ENCODE measurements at places on chromosomes 1 and 21.

- no peak for DNase-seq
These were observed 645 bp upstream of the TLR5 start for GRCh38 chr1:223143537-223144248.

DNA sequence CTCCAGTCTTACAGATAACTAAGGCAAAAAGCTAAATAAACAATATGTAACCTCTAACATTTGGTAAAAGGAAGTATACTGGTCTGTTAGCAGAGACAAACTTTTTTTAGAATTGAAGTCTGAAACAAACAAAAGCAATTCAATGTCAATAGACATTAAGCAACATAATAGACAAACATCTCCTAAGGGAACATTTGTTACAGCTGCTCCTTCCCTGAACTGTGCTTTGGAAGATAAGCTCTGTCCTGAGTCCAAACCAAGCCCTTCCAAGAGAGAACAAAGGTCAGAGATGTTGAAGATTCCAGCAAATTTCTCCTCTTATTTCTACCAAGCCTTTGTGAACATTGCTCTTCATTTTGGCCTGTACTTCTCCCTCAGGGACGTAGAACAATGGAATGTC is 25.3 kb downstream of the FMO2 start:
- no peak for DNase-seq

DNA sequence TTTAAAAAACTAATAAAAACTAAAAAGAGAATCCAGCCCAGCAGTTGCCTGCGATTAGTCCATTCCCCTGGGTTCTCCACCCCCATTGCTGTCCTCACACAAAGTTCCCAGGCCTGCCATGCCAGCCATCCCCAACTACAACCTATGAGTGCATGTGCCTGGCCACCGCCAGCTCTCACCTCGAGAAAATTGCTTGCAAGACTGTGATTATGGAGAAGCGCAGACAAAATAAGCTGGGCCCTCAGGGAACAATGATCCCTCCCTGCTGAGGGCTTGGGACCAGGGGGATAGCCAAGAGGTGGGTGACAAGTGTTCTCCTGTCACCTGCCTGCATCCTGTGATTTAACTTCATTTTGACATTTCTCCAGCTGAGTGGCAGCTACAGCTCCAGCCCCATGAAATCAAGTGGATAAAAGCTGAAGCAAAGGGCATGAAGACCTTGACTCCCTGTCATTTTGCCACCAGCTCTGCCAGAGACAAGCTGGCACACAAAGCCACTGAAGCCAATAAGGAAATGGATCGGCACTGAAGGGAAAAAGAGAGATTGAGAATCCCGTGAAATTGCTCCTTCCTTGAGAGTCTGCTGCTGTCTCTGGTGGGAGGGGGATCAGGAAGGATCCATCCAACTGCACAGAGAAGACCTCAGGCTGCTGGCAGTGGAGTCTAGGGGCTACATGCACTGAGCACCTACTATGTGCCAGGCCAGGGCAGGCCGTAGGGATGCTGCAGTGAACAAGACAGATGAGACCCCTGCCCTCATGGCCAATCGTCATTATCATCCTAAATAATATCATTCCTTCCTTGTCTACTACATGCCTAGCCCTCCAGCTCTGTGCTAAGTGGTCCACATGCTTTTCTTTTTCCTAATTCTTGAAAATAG is 40.7 kb downstream of the MATN1 start:
- DNase-seq: no peak

GRCh38 chr1:30274976-30275621 is 448.3 kb downstream of the MATN1 start:
- no peak for DNase-seq

DNA sequence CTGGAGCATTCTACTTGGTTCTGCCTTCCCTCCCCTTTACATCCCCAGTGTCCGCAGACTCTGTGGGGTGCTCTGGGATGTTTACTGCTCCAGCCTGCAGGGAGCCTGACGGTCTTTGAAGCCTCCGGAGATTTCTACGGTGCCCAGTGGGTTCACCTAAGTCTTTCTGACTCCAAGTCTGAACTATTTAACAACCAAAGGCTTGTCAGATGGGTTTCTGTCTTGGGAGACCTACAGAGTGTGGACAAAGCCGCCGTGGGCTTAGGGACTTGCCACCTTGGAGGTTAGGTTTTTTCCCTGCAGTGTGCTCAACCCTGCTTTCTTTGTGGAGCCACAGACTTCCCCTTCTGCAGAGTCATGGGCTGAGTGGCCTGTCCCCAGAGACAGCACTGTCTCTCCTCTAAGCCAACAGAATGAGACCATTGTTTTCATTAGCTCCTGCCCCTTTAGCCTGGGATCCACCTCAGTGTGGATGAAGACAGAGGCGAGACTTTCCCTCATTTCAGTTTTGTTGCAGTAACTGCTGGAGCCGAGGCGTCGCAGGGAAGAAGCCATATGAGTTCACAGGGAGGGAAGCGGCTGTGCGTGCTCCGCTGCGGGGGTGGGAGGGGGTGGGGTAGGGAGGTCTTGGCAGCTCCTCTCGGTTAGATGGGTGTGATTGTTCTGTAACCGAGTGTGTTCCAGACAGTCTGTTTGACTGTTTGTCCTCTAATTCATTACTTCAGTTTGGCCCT is 120.7 kb downstream of the CNIH3 start:
- no peak for DNase-seq

DNA sequence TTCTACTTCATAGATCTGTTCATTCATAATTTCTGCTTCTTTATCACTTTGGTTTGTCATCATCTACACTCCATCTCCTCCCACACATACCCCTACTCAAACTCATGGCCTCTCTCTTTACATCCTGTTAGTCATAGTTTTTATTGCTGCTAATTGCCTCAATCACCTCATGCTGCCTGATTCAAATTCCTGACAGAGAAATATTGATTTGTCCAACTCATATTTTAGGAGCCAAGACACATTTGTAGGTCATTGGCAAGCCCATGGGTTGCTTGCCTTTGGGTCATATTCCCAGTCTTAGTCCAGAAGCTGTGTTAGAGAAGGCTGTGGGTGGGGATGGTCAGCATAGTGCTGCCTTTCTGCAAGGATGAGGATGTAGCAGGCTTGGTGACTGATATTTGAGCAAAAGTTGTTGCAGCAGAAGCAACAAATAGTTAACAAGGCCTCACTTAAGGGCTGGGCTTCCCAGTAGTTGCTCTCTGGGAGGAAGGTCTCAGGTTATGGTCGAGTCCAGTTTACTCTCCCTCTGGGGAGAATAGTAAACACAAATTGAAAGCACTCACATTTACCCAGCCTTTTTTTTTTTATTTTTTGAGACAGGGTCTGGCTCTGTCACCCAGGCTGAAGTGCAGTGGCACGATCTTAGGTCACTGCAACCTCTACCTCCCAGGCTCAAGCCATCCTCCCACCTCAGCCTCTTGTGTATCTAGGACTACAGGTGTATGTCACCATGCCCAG is 22.4 kb upstream of the EPS15 start:
- no peak for DNase-seq

- DNase-seq: no peak
These were observed 262.5 kb downstream of the HLX start for GRCh38 chr1:221141606-221142285.

- DNase-seq: no peak
These were observed at the start of gene FAM177B for GRCh38 chr1:222736972-222737371. Gene FAM177B, plus strand, starts transcription at chr1:222737202. Its CDS starts 9,344 bp downstream, at chr1:222746546.

DNA sequence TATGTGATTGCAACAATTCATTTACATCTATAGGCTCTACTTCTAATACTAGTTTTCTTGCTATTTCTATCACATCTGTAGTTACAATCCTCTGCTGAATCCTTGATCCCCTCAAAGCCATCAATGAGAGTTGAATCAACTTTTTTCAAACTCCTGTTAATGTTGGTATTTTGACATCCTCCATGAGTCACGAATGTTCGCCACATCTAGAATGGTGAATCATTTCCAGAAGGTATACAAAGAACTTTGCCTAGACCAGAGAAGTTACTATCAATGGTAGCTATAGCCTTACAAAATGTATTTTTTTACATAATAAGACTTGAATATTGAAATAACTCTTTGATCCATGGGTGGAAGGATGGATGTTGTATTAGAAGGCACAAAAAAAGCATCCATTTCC is 110.0 kb downstream of the AMY1C start:
- no peak for DNase-seq

DNA sequence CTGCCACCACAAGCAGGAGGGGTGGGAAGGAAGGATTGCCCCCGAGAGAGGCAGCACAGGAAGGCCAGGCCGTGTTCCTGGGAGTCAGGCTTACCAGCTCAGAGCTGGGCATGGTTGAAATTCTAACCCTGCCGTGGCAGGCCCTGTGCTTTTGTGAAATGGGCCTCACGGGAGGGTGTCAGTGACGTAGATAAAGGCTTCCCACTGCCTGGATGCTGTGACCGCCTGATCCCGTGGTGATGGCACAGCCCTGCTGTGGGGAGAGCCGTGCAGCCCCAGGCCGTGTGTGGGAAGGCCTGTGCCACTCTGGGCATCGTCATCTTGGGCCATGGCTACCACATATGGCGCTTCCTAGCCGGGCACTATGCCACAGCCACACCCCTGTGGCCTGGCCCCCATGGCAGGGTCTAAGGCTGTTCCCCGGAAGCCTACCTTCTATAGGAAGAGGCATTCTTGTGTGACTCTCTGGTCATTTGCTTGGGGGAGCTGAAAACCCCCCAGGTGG is 161.3 kb downstream of the PCBP3 start:
- DNase-seq: no peak

GRCh38 chr1:88655685-88656299 is 28.3 kb upstream of the PKN2 start:
- DNase-seq: no peak

DNA sequence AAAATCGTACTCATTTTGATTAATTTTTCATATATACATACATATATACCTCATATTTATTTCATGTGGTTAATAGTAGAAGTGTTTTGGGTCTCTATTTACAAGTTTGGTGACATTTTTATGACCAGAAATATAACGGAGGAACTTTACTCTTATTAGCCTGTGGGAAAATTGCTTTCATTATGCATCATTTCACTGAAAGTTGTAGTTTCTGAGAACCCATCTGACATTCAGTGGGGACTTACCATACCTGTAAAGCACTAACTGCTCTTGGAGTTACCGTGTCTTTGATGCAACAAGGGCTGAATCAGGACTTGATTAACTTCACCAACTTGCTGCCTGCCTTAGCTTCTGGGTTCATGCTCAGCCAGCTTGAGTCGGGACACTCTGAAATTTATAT is 49.9 kb upstream of the ITPKB start:
- no peak for DNase-seq

DNA sequence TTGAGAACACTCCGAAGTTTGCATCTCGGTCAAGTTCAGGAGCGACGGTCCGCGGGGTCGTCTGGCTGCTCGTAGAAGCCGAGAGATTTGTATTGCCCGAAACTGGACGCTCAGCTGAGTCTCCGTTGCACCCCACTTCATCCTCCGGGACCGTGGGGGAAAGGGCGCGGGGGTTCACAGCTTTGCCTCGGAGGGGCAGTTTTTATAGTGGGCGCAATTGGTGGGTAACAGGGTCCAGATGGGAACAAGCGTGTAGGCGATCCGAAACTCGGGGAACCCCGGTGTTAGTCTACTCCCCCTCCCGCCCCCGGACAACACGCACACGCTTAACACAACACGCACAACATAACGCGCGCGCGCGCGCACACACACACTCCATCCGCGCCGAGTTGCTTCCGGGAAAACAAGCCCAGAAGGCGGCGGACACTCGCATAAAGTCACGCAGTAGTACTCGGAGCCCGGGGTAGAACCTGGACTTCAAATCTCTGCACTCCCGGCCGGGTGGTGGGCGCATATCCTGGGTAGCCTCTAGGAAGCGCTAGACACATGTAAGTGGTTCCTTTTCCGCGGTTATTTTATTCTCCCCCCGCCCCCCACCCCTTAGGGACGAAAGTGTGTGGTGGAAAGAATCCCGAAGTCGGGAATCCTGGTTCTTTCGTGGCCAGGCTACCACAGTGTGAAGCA is 1.1 kb upstream of the JUN start:
- peak; percentile 64 for DNase-seq

DNA sequence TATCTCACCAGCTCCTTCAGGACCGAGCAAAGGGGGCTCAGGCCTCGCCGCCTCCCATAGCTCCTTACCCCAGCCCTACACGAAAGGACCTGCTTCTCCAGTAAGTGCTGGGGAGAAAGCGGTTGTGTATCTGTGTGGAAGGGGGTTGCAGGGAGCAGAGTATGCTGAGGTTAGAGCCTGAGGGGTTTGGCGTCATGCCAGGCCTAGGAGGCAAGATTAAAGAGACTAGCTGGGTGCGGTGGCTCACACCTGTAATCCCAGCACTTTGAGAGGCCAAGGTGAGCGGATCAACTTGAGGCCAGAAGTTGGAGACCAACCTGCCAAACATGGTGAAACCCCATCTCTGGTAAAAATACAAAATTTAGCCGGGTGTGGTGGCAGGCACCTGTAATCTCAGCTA is 14.1 kb upstream of the RASSF5 start:
- no peak for DNase-seq

DNA sequence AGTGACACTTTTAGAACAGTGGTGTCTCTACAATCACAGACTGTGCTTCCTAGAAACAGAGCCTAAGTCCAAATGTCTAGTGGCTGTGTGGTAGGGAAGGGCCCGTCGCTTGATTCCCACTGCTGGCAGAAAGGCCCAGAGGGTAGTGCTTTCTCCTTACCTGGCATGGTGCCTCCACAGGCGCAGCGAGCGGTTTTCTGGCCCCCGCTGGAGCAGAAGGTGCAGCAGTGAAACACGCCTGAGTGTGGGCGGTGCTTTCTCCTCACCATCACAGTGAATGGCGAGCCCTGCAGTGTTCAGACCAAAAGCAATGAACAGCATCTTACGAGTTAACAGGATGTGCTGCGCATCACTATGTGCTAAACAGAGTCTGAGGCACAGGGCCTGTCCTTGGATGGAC is 8.3 kb downstream of the TRIM45 start:
- no peak for DNase-seq

DNA sequence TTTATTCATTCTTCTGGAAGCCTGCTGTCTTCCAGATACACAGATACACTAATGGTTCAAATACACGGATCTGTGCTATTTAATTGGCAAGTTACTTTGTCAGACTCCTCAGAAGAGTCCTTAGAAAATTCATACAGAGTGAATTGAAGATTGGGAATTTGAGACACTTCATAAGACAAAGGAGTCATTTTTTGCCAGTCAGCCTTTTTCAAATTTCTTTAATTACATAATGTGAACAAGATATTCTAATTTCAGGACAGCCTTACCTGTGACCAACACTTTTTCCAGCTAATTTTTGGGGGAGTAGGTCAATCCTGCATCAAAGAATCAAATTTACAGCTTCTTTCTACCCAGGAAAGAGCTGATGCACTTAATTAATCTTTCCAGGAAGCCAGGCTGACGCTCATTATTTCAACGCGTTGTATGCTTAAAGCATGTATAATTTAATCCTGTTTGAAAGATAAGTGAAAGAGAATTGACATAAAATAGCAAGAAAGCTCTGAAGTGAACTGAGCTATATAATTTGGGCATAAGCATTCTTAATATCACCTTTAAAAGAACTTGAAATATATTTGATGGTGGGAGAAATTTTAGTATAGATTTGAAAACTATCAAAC is 12.8 kb upstream of the NRIP1 start:
- no peak for DNase-seq

GRCh38 chr1:208569181-208569580 is 325.0 kb upstream of the PLXNA2 start:
- DNase-seq: no peak

- DNase-seq: no peak
These were observed 15.8 kb downstream of the KCNQ4 start for GRCh38 chr1:40799351-40799867.

GRCh38 chr1:192225703-192226102 is 67.4 kb downstream of the RGS18 start:
- no peak for DNase-seq

- no peak for DNase-seq
These were observed 4.0 kb downstream of the CFAP45 start for GRCh38 chr1:159895836-159896545.

Measured in stimulated activated CD8-positive, alpha-beta memory T cell treated with anti-CD3 and anti-CD28 coated beads, Interleukin-7, amount 100 ng/mL, for 1 hour (primary cell).